Gastrocnemius medialis (tissue), 4 donors: ENCODE measurements at places on chromosomes 16 and 17. TPM values are rescaled to one million over a fixed set of nuclear protein-coding genes. Genes with fewer than 3 reads are reported as not detected.

DNA sequence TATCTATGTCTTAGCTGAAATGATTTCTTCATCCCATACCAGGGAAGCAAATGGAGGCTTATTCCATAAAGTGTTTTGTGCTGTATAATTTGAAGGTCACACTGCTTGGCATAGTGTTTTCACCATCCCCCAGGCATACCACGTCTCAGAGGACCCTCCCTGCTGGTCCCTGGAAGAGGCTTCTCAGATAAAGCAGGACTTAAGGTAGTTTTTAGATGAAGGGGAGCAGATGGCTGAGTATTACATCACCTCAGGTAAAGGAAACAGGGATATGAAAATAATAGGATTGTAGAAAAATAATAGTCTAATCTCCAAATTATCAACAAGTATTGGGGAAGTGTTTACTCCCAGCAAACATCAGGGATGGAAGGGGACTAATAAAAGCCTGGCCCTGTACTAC lies 7.3 kb upstream of the SMG1 start:
- peaks cover 30% of the 10 kb centered on the region for H3K4me1 ChIP-seq
- no peak overlapping the region for H3K4me3 ChIP-seq
- DNase-seq: no peak

- H3K36me3 ChIP-seq: no peaks in the 10 kb centered on the region
- H3K27me3 ChIP-seq: no peaks in the 10 kb centered on the region
- DNase-seq: peak; percentile 67
- H3K4me1 ChIP-seq: peaks cover 15% of the 10 kb centered on the region
- no peak overlapping the region for H3K4me3 ChIP-seq
- peak overlapping the region; percentile 76 for H3K27ac ChIP-seq
Measured at GRCh38 chr17:47225436-47225858, 16.3 kb downstream of the MYL4 start.

DNA sequence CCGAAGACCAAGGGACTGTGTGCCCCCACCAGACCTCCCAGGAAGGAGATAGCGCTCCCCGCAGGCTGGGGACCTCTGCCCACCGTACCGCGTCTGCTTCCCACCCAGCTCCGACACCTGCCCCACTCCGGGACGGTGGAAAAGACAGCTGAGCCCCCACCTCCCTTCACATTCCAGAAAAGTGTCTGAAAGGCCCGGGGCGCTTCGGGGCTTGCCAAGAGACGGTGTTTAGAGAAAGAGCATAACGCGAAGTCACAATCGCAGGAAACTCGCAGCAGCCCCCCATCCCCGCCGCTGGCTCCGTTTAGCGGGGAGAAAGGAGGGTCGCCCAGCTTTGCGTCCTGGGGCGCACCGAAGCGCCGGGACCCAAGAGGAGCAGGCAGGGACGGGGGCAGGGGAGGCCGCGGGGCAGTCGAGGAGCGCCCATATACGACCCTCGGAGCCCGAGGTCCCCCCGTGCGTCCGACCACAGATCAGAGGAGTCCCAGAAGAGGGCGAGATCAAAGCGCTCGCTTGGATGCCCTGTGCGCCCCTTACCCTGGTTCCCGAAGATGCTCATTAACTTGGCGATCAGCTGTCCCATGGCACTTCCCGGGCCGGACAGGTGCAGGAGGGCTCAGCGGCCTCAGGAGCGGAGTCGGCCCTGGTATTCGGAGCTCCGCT lies 652 bp downstream of the ARL5C start:
- H3K4me3 ChIP-seq: peak overlapping the region; percentile 58
- DNase-seq: no peak
- H3K27ac ChIP-seq: peak overlapping the region; percentile 7
- peaks cover 14% of the 10 kb centered on the region for H3K4me1 ChIP-seq

DNA sequence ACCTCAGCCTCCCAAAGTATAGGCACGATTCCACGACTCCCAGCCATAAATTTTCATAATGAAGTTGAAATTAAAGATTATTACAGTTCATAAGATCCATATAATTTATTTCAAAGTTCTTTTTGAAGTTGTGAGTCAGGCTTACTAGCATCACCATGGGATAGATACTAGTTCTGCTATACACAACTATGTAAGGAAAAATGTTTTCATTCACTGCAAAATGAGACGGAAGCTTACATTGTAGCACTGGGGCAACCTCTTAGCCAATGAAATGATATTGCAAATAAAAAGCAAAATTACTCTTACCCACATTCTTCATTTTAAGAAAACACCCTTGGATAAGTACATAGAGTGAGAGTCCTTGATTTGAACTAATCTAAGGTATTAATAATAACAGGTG lies 18.8 kb upstream of the MARCHF10 start:
- DNase-seq: no peak
- no peaks in the 10 kb centered on the region for H3K27me3 ChIP-seq
- H3K36me3 ChIP-seq: no peaks in the 10 kb centered on the region
- H3K4me3 ChIP-seq: no peak overlapping the region

GRCh38 chr16:17784073-17784472 lies 313.3 kb upstream of the XYLT1 start:
- H3K36me3 ChIP-seq: no peaks in the 10 kb centered on the region
- DNase-seq: no peak
- H3K4me3 ChIP-seq: no peak overlapping the region
- H3K4me1 ChIP-seq: no peaks in the 10 kb centered on the region
- no peaks in the 10 kb centered on the region for H3K27me3 ChIP-seq

DNA sequence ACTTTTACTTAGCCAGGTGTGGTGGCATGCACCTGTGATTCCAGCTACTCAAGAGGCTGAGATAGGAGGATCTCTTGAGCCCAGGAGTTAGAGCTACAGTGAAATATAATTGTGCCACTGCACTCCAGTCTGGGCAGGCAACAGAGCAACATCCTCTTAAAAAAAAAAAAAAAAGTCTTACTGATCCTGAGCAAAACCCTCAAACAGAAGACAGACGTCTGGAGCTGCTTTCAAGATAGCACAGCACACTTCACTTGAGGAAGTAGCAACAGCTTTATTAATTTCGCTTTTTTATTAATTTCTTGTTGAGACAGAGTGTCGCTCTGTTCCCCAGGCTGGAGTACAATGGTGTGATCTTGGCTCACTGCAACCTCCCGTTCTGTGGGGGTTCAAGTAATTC lies 10.2 kb upstream of the GGA2 start:
- no peaks in the 10 kb centered on the region for H3K4me1 ChIP-seq
- peaks cover 51% of the 10 kb centered on the region for H3K36me3 ChIP-seq
- H3K4me3 ChIP-seq: no peak overlapping the region
- H3K27me3 ChIP-seq: no peaks in the 10 kb centered on the region
- no peak for DNase-seq

- H3K27ac ChIP-seq: no peak overlapping the region
- DNase-seq: no peak
- H3K4me1 ChIP-seq: no peaks in the 10 kb centered on the region
- no peaks in the 10 kb centered on the region for H3K36me3 ChIP-seq
- H3K27me3 ChIP-seq: no peaks in the 10 kb centered on the region
- H3K4me3 ChIP-seq: no peak overlapping the region
Measured at GRCh38 chr16:77157346-77158058, 33.5 kb upstream of the MON1B start.

DNA sequence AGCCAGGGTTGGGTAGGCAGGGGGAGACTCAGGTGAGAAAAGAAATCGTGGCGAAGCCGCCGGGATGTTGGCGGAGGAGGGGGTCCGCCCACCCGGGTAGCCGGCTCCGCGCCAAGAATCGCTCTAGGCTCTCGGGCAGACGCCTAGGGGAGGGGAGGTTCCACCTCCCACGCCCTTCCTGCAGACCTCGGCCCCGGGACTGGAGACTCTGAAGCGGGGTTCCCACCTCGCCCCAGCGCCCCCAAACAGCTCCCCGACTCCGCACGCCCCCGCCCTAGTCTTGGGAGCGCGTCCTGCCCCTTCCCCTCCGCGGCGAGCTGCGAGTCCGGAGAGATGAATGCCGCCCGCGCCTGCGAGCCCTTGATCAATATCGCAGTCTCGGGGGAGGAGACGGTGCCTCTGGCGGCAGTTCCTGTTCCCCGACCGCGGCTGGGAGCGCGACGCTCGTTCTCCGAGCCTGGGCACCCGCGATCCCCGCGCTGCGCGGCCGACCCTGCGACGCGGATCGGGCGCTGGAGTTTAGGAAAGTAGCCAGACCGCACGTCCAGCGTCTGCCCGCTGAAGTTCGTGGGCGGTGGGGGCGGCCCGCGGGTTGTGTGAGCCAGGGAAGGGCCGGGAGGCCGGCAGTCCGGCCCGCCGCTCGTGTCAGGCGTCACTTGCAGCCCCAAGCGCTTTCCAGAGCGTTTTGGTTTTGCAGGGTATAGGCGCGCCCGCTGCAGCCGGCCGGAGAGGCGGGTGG lies 790 bp downstream of the CRHR1 start:
- peak overlapping the region; percentile 55 for H3K4me3 ChIP-seq
- H3K36me3 ChIP-seq: no peaks in the 10 kb centered on the region
- peaks cover 28% of the 10 kb centered on the region for H3K27me3 ChIP-seq
- H3K4me1 ChIP-seq: peaks cover 9% of the 10 kb centered on the region
- no peak overlapping the region for H3K27ac ChIP-seq

DNA sequence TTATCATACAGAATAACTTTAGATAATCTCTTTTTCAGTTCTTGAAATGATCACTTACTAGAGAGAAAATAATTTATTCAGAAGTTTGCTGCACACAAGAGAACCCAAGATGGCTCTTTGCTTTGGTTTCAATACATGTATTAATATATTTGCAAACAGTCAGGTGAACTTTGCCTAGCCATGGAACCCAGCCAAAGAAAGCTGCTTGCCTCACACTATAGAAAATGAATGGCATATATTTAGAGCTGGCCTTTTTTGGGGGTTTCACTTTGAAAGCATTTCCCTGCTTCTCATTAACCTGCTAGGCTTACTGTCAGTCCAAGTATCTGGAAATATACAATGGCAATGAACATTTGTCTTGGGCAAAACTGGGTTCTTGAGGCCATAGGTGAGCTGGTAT lies 75.3 kb downstream of the MRTFB start:
- peaks cover 1% of the 10 kb centered on the region for H3K36me3 ChIP-seq
- H3K4me1 ChIP-seq: peaks cover 27% of the 10 kb centered on the region
- DNase-seq: no peak
- H3K27me3 ChIP-seq: no peaks in the 10 kb centered on the region

RMI2 gene
- total RNA-seq: not detected

NKIRAS2 gene
- total RNA-seq: 77.0 TPM

SP6 gene
- total RNA-seq: not detected

LASP1 gene
- 22.3 TPM for total RNA-seq
